ENCODE measurements at places on chromosomes 5 and 9. TPM values are rescaled to one million over a fixed set of nuclear protein-coding genes. Genes with fewer than 3 reads are reported as not detected.

ADGRV1 gene
- total RNA-seq, result 0.22 TPM

PCDHB10 gene
- 0.23 TPM for total RNA-seq

POLR3G gene
- total RNA-seq, result 2.4 TPM

TEK gene
- total RNA-seq, result 9.0 TPM

PRRX2 gene
- total RNA-seq, result 1.6 TPM

LRRC26 gene
- not detected for total RNA-seq
